ENCODE measurements at places on chromosomes 1 and 21.

DNA sequence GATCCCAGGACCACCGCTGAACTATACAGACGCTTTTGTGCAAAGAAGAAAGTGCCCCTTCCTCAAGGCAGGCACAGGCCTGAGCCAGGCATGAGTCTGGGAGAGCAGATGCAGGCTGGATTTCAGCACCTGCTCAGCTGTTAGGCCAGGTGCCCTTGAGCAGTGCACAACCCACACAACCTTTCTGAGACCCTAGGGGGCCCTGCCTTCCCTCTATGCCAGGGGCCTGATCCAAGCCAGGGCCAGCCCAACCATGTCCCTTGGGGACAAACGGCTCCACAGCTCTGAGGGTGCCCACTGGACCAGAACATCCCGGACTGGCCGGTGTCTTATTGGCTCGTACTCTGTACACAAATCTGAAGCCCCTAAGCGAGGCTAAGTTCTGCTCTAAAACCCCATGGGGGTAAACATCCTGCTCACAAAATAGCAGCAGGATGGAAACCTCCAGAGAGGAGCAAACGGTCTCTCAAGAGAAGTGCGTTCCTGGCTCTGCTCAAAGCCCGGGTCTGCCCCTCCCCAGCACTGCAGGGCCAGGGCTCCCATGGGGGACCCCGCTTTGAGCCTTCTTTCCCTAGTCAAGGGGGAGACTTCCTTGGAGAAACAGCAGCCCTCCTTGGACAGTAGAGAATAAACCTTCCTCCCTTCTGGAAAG, 275.1 kb downstream of the NPHP4 start:
- DNase-seq: no peak

GRCh38 chr1:169041366-169041765, 65.1 kb upstream of the ATP1B1 start:
- DNase-seq: no peak

GRCh38 chr1:89815611-89816010, 5.2 kb upstream of the LRRC8D start:
- DNase-seq: no peak

DNA sequence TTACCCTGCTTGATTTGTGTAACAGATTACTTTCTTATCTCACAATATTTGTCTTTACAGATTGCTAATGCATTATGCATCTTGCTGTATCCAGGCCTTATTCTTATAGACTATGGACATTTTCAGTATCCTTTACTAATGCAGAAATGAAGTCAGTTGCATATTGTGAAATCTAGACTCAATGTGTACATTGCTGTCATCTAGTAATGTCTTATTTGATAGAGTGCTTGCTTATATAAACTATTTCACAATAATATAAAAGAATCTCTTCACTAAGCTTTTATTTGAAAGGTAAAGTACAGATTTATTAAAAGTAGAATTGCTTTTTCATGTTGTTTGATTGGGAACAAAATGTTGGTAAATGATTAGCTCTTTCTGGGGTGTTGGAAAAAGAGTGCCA, 39.6 kb downstream of the ALG6 start:
- DNase-seq: no peak

DNA sequence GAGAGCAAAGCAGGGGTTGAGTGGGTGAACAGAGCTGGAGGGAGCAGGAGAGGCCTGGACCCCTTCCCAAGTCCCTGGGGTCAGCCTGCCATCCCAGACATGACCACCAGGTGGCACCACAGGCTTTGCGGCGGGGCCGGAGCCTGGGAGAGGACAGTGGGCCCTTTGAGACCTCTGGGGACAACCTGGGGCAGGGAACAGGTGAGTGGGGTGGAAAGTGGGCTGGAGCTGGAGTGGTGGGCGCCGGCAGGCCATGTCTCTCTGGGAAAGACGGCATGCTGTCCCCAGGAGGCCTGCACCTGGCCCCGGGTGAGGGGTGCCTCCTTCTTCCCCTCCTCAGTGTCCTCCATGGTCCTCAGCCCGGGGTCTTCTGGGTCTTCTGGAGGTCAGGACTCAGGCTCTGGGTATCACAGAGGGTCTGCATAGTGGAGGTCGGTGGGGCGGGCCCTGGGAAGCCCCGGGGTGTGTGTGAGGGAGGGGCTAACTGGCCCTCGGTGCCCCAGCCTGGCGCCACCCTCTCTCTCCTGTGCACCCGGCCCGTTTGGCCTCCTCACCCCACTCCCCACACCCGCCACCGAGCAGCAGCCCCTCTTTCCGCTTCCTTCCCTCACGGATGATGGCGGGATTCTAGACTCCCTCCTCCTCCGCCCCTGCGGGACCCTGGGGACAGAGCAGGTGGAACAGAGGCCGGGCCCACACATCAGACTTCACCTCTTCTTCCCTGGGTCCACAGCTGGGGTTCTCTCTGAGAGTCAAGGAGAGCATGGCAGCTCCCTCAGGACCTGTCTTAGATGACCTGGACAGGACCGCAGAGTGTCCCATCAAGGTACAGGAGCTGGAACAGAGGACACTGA, 28.5 kb upstream of the PKP1 start:
- peak; percentile 24 for DNase-seq

DNA sequence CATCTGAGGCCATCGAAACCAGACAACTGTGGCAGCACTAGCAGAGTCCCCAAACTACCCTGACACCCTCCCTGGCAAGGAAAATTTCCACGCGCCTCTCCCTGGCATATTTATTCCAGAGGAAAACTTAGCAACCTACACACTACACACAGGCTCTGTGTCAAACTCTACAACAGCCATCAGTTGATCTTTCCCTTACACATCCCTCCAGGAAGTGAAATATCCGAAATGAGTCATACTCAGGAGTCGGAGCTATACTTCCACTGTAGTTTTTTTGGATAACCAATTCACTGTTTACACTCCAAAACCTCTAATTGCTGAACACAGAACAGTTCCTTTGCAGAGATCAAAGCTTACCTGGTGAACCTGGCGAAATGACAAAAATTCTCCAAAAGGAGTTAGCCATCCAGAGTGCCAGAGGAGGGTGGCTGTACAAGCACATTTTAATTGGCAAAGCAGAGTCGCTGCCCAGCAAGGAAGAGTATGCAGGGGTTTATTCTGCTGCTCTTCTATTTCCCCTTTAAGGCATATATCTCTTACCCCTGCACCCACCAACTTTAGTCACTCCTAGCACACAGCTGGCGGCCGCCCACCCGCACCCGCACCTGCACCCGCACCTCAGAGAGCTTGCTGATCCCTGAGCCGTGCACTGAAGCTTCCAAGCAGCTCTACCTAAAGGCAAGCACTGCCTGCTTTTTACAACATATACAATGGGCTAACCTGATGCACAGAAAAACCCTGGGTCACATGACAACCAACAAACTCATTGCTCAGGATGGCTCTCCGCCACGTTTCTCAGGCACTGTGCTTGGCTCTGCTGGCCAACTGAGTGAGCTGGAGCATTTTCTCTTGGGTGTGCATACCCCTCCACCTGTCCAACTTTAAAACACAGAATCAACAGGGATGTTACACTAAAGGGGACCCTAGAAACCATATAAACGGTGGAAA, 54.9 kb downstream of the CAPZB start:
- no peak for DNase-seq

GRCh38 chr21:38984982-38985567, 179.3 kb downstream of the ETS2 start:
- no peak for DNase-seq

- no peak for DNase-seq
These were observed 3.3 kb upstream of the ADAR start for GRCh38 chr1:154611150-154611862.

DNA sequence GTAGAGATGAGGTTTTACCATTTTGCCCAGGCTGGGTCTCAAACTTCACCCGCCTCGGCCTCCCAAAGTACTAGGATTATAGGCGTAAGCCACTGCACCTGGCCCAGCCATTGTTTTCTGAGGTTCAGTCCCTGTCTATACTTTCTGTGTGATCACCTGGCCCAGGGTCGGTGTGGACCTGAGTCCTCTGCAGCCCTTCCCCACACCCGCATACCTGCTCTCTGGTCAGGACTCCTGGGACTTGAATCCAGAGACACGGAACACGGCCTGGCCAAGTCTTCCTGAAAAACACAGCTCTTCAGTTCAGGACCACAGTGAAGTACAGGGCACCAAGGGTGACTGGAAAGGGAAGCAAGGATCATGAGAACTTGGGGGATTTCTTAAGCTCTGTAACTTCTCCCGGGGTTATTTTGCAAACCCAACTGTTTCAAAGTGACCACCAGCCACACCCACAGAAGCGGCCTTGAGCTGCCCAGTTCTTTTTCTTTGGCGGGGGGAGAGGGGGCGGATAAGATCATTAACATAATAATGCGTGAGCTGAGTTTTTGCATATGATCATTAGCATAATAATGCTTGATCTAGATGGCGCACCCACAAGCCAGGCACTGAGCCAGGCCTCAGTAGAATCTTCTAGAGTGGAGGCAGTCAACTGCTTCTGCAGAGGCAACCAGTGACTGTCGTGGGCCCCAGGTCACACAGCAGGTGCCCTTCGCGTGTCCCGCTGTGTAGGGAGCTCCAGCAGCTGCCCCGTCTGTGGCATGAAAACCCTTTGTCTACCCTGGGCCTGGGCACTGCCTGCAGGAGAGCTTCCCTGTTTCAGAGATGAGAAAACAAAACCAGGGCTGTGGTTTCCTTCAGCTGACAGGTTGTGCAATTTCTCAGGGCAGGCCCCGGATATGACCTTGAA, 1.7 kb upstream of the NADK start:
- peak; percentile 38 for DNase-seq

DNA sequence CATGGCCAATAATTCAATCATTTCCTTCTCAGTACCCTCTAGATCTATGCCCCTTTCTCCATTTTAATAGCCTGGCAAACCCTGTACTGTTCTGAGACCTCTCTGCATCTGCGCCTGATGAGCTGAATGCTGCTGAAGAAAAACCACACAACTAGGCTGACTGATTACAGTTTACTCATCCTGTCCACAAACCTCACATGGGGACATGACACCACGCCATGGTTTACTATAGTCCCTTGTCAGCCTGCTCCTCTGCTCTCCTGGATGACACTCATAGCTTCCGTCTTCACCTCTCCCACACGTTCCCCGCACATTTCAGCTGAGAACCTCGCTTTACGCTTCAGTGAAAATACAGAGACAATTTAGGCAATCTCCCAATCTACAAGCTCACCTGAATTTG, 59.7 kb downstream of the DESI2 start:
- no peak for DNase-seq

DNA sequence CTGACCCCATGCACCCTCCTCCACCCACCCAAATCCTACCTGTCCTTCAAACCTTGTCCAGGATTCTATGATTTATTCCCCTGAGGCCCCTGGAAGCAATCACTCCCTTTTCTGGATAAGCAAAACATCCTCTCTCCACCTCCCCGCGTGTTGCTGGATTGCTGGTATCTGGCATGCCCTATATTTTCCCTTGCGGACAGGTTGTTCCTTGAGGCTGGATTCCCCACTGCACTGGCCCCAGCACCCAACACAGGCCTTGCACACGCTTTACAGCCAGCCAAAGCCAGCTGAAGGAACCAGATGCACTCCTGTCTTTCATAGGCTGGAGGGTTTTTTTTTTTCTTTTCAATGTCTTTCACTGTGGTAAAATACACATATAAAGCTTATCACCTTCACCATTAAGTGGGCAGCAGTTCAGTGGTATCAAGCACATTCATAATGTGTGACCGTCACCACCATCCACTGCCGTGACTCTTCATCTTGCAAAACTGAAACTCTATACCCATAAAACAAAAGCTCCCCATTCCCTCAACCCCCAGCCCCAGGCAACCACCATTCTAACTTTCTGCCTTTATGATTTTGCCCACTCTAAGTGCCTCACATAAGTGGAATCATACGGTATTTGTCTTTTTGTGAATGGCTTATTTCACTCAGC, 50.9 kb downstream of the TOR1AIP2 start:
- no peak for DNase-seq
